ENCODE measurements at places on chromosomes 12 and 14. TPM values are rescaled to one million over a fixed set of nuclear protein-coding genes. Genes with fewer than 3 reads are reported as not detected.
A peak's percentile ranks its signal among the peaks of the same experiment; 100 is the strongest.

DNA sequence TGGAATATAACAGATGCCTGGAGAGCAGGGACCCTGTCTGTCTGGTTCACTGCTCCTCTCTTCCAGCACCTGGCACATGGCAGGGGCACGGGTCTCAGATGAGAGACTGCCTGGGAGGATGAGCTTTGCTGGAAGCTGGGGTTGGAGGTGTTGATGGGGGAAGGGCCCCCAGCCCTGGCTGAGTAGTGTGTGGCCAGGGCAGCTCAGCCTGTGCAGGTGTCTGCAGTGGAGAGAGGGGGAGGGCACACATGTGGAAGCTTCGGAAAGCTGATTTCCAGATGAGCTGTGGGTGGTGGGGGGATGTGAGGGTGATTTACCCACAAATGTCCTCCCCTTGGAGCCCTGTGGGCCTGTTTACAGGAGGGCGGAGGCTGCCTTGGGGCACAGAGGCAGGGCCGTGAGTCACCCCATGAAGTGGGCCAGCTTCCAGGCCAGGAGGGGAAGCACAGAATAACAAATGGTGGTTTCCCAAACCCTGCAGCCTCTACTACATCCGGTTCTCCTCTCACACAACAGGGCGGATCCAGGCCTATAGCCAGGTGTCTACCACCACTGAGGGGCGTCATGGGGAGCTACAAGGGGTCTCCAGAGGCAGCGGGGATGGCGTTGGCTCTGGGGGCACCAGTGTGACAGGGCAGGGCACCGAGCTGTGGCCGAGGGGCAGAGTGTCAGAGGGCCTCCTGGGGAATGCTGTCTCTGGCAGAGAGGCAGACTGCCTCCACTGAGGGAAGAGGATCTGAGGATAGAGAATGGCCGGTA is 11.0 kb downstream of the KRT7 start:
- no peaks in the 10 kb centered on the region for H3K36me3 ChIP-seq
- peaks cover 14% of the 10 kb centered on the region for H3K27me3 ChIP-seq
- peaks cover 50% of the 10 kb centered on the region for H3K4me1 ChIP-seq
- H3K27ac ChIP-seq: peak overlapping the region; percentile 88
- peak overlapping the region; percentile 80 for H3K4me3 ChIP-seq

- H3K27ac ChIP-seq: no peak overlapping the region
- H3K4me3 ChIP-seq: no peak overlapping the region
- no peaks in the 10 kb centered on the region for H3K27me3 ChIP-seq
- no peaks in the 10 kb centered on the region for H3K4me1 ChIP-seq
- no peak for DNase-seq
These were observed 210.8 kb downstream of the CNTN1 start for GRCh38 chr12:40903040-40903439.

DNA sequence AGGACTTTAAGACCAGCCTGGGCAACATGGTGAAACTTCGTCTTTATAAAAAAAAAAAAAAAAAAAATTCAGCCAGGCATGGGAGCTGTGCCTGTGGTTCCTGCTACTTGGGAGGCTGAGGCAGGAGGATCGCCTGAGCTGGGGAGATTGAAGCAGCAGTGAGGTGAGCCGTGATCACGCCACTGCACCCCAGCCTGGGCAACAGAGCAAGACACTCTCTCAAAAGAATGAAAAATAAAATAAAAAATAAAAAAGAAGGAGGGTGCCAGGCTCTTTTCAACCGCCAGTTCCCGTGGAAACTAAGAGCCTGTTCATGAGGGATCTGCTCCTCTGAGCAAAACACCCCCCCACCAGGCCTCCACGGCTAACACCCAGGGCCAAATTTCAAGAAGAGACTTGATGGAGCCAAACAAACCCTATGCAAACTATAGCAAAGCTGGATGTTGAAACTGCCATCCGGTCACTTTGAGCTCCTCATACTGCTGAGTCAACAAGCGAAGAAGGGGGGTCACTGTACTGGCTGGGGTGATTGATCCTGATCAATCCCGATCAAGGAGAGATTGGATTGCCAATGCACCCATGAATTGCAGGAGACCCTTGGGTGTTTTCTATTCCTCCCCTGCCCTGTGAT is 23.4 kb downstream of the DLK1 start:
- no peak for DNase-seq
- H3K36me3 ChIP-seq: no peaks in the 10 kb centered on the region
- H3K4me1 ChIP-seq: no peaks in the 10 kb centered on the region

Gene SLC39A2
- total RNA-seq: 0.58 TPM

- no peak overlapping the region for H3K4me3 ChIP-seq
- H3K27me3 ChIP-seq: no peaks in the 10 kb centered on the region
- peaks cover 17% of the 10 kb centered on the region for H3K4me1 ChIP-seq
- H3K27ac ChIP-seq: no peak overlapping the region
These were observed 26.0 kb upstream of the MSRB3 start for GRCh38 chr12:65252515-65252914.

- no peak for DNase-seq
- H3K4me1 ChIP-seq: no peaks in the 10 kb centered on the region
- no peaks in the 10 kb centered on the region for H3K36me3 ChIP-seq
- H3K27me3 ChIP-seq: peaks cover under 1% of the 10 kb centered on the region
These were observed 12.5 kb downstream of the RTL1 start for GRCh38 chr14:100891051-100891450.

DNA sequence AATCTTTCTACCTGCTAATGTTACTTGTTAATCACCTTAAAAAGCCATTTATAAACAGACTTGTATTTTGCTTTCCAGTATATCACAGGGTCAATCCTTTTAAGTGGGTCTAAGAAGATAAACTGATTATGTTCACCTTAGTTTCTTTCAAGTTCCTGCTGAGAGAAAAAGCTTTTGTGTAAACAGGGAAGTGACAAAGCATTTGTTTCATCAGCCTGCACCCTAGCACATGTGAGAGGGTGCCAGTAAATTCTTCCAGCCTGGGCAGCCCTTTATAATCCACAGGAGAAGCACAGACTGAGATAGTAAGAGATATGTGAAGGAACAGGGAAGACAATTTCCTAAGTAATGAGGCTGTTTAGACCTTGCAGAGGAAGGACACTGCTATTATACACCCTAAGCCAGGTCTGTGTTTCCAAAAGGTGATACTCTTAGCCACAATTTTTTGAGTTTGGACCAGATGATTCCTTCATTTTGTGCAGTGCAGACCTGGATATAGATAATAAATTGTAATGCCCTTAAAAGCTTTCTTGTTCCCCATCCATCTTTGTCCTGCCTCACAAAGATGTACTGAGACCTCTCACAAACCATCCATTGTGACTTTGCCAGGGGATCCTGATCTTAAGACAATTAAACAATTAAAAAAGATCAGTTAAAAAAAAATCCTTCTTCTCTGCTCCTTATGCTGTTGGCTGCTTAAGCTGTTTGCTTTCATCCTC is 150.7 kb downstream of the KTN1 start:
- no peaks in the 10 kb centered on the region for H3K4me1 ChIP-seq
- H3K27ac ChIP-seq: no peak overlapping the region
- no peak for DNase-seq
- no peaks in the 10 kb centered on the region for H3K36me3 ChIP-seq

Measured in activated T-cell treated with anti-CD3 and anti-CD28 coated beads, Interleukin-2, amount 50 U/mL, for 72 hours (primary cell).